Activated CD4-positive, alpha-beta memory T cell treated with anti-CD3 and anti-CD28 coated beads for 36 hours (primary cell): ENCODE measurements at places on chromosomes 3 and 15.

DNA sequence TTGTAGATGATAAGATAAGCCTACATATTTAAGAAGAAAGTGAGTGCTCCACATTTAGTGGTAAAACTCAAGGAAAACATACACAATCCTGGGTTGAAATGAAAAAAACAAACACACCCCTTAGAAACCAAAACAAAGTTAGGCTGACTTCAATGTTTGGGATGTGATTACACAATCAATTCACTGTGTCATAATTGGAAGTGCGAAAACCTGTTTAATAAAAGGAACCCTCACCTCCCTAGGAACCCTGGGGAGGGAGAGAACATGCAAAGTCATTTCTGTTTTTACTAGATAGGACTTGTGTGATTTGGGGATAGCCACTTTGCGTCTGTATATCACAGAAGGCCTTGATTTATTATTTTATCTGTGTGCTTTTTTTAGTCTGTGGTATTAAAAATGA lies 275.0 kb downstream of the NFKBIZ start:
- DNase-seq, result no peak

GRCh38 chr3:147246906-147247305 lies 159.4 kb downstream of the ZIC4 start:
- DNase-seq, result no peak

GRCh38 chr15:40354408-40355171 lies 3.4 kb upstream of the DISP2 start:
- no peak for DNase-seq

DNA sequence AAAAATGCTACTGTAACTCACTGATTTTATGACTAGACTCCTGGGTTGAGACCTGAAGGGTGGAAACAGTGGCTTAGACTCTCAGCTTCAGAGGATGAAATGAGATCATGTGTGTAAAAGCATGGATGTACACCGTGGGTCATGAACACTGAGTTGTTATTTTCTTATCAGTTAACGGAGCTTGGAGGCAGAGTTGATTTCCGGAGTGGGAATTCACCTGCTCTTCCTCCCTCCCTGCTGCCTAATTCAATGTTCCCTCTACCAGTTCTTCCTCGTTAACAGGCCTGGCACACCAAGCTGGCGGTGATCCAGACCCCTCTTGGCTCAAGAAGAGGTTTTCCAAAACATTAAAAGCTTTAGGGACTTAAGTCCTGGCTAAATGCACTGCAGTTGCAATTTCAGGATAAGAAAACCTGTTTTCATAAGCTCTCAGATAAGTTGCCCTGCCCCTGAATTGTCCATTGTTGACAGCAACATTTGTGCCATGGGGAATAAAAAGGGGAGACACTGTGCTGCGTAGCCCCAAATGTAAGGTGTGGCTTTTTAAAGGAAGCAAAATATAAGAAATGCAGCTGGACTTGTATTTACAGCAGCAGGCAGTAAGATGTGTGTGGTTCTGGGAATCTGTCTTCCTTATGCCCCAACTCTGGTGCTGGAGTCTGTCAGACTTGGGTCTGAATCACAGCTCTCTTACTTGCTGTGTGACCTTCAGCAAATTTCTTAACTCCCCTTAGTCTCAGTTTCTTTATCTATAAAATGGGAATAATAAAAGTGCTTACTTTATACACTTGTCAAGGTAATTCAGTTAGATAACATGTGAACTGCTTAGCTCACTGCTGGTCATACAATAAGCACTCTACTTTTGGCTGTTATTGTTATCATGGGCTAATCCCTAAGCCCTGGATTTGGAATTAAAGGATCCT lies 9.9 kb downstream of the PDIA5 start:
- no peak for DNase-seq
